Activated T-helper 1 cell treated with anti-CD3 and anti-CD28 coated beads, Interleukin-12 subunit alpha, Interleukin-12 subunit beta, Interleukin-2, Interleukin-4 antibody, amounts not matched to agents 30 ng/mL and 10 ng/mL and 1 ng/mL, durations not matched to agents 14 hours and 24 hours and 36 hours (primary cell): ENCODE measurements at places on chromosomes 3 and 15.

- DNase-seq: no peak
- no peaks in the 10 kb centered on the region for H3K36me3 ChIP-seq
- H3K4me3 ChIP-seq: no peak overlapping the region
- no peak overlapping the region for H3K27ac ChIP-seq
Observed at GRCh38 chr15:29670998-29671981, 151.0 kb downstream of the TJP1 start.

GRCh38 chr3:177445549-177445948 lies 248.3 kb upstream of the TBL1XR1 start:
- no peaks in the 10 kb centered on the region for H3K36me3 ChIP-seq
- peaks cover 9% of the 10 kb centered on the region for H3K4me1 ChIP-seq
- no peaks in the 10 kb centered on the region for H3K27me3 ChIP-seq
- H3K27ac ChIP-seq: no peak overlapping the region
- H3K4me3 ChIP-seq: no peak overlapping the region

GRCh38 chr15:95884276-95884675 lies 446.2 kb upstream of the NR2F2 start:
- DNase-seq: no peak
- peaks cover 13% of the 10 kb centered on the region for H3K4me1 ChIP-seq
- H3K27me3 ChIP-seq: peaks cover 4% of the 10 kb centered on the region
- H3K4me3 ChIP-seq: no peak overlapping the region

DNA sequence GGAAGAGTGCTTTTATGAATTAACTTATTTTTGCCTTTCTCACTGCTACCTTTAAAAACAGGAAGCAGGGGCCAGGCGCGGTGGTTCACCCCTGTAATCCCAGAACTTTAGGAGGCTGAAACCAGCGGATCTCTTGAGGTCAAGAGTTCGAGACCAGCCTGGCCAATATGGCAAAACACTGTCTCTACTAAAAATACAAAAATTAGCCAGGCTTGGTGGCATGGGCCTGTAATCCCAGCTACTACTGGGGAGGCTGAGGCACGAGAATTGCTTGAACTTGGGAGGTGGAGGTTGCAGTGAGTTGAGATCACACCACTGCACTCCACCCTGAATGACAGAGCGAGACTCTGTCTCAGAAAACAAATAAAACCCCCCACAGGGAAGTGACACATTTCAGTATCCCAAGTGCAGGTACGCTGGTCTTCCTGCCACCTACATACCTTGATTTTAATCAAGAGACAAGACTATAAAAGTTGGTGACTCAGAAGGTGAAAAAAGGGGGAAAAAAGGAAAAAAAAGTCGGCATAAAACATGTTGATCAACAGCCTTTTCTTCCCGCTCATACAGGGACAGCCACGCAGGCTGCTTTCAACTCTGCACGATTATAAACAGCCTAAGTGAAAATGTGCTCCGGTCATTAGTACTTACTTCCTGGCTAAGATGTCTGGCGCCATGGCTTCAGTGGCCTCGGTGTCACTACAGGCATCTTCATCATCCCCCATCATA lies 18.8 kb downstream of the PPP1R2 start:
- H3K36me3 ChIP-seq: peaks cover 30% of the 10 kb centered on the region
- H3K4me3 ChIP-seq: peak overlapping the region; percentile 5
- DNase-seq: no peak
- peak overlapping the region; percentile 90 for H3K27ac ChIP-seq
- H3K27me3 ChIP-seq: no peaks in the 10 kb centered on the region

DNA sequence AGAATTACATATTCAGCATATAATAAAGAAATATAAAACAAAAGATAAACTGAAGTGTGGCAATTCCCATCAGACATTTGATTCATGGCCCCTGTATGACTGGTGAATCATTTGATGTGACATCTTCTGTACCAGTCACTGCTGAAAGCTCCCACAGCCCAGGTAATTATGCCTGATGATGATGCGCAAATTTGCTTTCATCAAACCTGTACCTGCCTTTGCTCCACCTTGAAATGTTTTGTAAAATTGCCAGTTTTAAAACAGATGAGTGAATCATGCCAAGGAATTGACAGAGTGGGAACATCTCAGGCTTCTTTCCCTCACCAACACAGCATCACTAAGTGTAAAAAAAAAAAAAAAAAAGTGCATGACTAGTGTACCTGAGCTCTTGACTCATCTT lies 66.5 kb upstream of the EIF1B start:
- no peak overlapping the region for H3K4me3 ChIP-seq
- H3K27me3 ChIP-seq: no peaks in the 10 kb centered on the region
- H3K4me1 ChIP-seq: no peaks in the 10 kb centered on the region

DNA sequence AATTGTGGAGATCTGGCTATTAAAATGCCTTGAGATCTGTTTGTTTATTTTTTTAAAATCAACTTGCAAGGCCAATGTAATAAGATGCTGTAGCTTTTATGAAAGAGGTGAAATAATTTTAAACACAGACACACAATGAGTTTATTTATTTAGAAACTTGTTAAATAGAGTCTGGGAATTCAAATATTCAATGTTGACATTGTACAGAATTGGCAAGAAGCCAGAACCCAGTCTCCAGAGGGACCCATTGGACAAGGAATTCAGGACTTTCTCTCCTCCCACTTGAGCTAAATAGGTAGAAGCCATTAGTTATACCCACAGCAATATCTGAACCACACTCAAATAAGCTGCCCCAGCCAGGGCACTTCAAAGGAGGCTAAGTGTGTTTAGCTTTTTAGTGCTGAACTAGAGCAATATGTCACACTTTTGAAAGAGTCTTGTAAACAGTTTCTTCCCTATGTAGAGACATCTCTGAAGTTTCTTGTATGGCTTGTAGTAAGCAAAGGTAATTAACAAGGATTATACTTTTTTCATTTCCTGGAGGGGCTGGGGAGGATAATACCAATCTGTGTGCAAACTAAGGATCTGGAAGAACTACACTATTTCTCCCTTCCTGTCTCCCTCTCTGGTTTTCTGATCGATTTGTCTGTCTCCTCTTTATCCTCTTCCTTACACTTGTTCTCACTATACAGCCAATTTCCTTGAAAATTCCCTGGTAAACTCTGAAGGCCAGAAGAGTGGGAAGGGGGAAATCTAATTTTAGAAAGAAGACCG lies 6.0 kb downstream of the MECOM start:
- DNase-seq: no peak
- H3K4me1 ChIP-seq: peaks cover 34% of the 10 kb centered on the region
- no peak overlapping the region for H3K27ac ChIP-seq
- H3K4me3 ChIP-seq: no peak overlapping the region

GRCh38 chr3:16013568-16013967 lies 160.9 kb upstream of the GALNT15 start:
- no peak overlapping the region for H3K4me3 ChIP-seq
- no peak overlapping the region for H3K27ac ChIP-seq
- no peaks in the 10 kb centered on the region for H3K4me1 ChIP-seq
- H3K36me3 ChIP-seq: no peaks in the 10 kb centered on the region
- peaks cover 4% of the 10 kb centered on the region for H3K27me3 ChIP-seq
